ENCODE measurements at places on chromosomes 4 and X.

GRCh38 chr4:160835789-160836188 is 1328.0 kb downstream of the FSTL5 start:
- DNase-seq = no peak

DNA sequence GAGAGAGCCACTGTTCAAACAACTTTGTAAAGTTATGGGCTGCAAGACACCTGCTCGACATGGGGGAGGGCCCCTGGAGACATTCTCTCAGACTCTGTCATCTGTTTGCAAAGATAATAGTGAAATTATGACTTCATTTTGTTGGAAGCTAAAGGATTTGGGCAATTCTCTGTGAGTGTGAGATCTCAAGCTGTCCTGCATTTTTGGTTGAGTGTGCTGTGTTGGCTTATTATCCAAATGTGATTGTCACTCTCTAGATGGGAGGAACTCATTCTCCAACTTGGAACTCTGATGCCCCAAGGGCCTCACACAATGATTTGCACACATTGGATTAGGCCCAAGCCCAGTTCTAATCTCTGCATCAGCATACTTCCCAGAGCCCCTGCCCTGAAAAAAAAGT is 63.7 kb downstream of the STK32B start:
- no peak for DNase-seq

DNA sequence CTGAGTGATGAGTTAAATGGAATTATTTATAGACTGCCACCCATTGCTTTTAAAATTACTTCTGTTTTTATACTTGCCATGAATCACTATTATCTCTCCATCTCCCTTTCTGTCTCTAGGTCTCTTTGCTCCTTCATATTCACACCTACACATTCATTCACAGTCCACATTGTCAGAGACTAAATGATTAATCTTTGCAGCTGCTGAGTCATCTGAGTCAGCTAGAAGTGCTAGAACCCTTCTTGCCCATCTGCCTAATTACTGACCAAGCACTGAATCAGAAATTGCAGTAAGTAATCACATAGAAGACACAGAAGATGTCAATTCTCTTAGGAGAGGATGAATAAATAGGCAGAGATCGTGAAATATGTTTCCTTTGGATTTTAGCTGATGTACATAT is 31.6 kb upstream of the RPS6KA6 start:
- DNase-seq = no peak

DNA sequence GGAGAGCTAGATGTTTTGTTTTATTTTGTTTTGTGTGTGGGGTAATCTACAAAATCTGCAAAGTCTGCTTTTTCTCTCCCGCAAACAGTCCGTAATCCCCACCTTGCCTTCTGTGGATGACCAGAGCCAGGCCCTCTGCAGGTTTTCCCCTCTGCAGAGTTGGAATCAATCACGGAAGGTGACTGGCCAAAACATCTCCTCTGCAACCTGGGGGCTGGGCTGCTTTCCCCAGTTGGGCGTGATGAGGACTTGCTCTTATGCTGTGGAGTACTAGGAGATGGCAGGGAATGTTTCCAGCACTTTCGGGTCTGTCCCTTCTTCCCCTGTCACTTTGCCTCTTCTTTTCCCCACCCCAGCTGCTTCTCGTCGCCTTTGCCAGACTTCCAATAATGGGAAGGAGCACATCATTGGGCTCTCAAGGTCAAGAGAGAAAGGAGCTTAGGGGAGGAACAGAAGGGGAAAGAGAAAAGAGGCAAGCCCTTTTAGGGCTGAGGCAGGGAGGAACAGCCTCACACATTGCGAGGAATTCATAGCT is 1.1 kb downstream of the TMEM35A start:
- no peak for DNase-seq

GRCh38 chr4:145880355-145880960 is 58.2 kb downstream of the ZNF827 start:
- DNase-seq = no peak

GRCh38 chr4:105267280-105267679 is 120.6 kb downstream of the TET2 start:
- no peak for DNase-seq

DNA sequence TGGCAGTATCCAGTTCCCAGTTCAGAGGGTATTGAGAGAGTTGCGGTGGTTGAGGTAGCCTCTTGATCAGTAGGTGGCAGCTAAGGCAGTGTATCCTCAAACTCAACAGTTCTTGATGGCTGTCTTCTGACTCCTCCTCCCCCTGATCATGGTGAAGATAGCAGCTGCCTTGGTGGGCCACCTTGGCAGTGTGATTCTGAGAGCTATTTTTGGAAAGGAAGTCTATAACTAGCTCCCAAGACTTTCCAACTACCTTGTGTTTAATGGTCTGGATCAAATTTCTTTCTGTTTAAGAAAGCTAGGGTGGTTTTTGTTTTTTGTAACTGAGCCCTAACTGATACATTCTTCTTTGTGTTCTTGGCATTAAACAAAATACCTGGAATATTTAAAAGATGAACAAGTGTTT is 10.5 kb upstream of the TBC1D19 start:
- DNase-seq = no peak

Measured in non-pigmented ciliary epithelial cell (primary cell).